T-helper 22 cell (primary cell): ENCODE measurements at places on chromosomes 12 and 14.
A peak's percentile ranks its signal among the peaks of the same experiment; 100 is the strongest.

DNA sequence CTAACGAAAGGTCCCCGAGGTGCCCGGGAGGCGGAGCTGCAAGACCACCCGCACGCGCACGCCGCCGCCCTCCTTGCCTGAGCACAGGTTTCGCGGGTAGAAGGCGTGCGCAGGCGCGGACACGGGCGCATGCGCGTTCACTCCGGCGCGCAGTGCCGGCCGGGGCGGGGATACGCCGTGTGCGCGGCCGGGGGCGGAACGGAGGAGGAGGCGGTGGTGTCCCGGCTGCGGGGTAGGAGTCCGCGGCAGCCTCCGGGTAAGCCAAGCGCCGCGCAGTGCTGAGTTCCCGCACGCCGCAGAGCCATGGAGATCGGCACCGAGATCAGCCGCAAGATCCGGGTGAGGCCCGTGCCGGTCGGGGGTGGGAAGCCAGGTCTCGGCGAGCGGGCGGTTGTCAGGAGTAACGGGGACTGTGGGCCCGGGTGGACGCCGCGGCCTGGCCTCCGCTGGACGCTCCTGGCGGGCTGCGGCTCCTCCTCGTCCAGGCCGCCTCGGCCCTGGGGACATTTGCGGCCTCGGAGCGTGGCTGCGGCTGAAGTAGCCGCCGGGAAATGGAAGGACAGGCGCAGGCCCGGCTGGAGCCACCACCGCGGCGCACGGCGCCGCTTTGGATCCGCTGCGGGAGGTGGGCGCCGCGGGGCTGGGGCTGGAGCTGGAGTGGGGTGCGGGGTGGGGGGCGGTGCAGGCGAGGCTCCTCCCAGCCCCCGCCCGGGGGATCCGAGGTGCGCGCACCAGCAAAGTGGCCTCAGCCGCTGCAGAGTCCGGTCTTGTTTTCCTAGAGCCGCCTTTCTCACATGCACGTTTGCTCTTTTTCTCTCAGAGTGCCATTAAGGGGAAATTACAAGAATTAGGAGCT is at the start of gene ZC3H14:
TSS of gene ZC3H14 (plus strand) at position 207 of the 856 bp plus-strand sequence. CDS start at position 304, 97 bp downstream.
- DNase-seq: peak; percentile 71

DNA sequence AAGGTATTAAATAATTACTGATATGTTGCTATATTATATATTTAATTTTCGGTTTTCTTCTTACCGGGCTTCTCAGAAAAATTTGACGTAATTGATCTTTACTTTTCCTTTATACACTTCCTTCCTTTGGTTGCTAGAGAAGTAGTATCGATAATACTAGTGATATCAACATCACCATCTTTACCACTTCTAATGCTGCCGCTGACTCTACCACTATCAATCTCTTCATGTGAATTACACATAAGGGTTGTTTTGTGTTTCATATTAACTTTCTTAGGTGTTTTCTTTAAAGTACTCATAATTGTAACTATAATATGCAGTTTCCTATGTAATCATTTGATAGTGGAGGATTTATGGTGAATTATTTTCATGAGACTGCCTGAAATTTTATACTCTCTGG is 30.9 kb upstream of the KLRF1 start:
- DNase-seq: peak; percentile 14

GRCh38 chr14:54591461-54591860 is 24.5 kb downstream of the SAMD4A start:
- no peak for DNase-seq

- DNase-seq: peak; percentile 40
Observed at GRCh38 chr14:54606178-54606577, 39.2 kb downstream of the SAMD4A start.
